SW 1271 (cell line): ENCODE measurements at places on chromosomes 3 and 15.

- DNase-seq, result no peak
Measured at GRCh38 chr15:78162038-78162437, 12.9 kb downstream of the IDH3A start.

GRCh38 chr3:30408105-30408557, 198.3 kb upstream of the TGFBR2 start:
- no peak for DNase-seq

GRCh38 chr15:37094333-37094914, 5.9 kb downstream of the MEIS2 start:
- no peak for DNase-seq

- DNase-seq, result no peak
Measured at GRCh38 chr3:161104561-161105551, at the start of gene B3GALNT1. Gene B3GALNT1 (minus strand): TSS chr3:161105349. CDS start chr3:161086754, 18,595 bp downstream.

GRCh38 chr3:20028905-20029331, 11.3 kb upstream of the KAT2B start:
- no peak for DNase-seq

GRCh38 chr3:167110901-167111300, 269.2 kb downstream of the ZBBX start:
- DNase-seq, result no peak

GRCh38 chr3:165256554-165257065, 60.4 kb upstream of the SLITRK3 start:
- no peak for DNase-seq

DNA sequence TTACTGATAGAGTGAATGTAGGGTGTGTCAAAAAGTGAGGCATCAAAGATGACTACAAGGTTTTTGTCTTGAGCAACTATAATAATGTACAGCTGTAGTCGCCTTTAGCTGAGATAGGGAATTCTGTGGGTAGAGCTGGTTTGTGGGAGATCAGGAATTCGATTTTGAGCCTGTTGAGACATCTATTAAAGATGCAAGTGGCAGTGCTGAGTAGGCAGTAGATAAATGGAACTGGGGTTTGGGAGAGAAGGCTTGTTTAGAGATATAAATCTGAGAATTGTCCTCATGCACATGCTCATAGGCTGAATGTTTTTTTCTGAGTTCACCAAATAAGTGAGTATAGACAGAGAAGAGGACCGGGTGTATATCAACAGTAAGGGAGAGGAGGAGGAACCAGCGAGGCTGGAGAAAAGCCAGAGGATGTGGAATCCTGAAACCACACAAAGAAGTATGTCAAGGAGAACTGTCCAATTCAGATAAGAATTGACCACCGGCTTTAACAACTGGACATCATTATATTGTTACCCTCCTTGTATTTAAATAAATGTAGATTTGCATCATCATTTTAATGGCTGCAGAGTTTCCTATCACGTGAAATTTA, 146.0 kb upstream of the TNIK start:
- DNase-seq, result no peak

DNA sequence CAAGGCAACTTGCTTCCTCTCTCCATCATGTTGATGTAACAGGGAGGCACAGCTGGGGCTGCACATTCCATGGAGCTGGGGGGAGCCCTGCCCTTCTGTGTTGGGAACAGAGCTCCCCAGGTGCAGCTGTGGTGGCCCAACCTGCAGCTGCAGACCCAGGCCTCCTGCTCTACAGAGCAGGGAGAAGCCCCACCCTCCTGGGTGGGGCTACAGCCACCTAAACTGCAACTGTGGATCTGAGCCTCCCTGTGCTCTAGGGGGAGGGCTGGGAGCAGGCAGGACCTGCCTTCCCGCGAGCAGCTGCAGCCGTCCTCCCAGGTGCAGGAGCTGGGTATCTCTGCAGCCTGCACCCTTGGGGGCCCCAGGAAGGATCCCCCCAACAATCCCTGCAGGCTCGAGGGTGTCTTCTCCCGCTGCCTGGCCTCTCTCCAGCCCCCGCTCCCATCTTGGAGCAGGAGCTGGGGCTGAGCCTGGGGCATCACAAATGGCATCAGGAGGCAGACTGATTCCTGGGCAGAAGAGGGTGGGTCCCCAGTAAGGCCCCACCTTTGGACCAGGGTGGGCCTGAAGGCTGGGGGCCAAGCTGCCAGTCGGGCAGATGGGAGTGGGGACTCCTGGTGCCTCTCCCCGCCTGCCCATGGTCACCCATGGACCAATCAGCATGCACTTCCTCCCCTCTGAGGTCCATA, 7.4 kb downstream of the LRRC58 start:
- no peak for DNase-seq

DNA sequence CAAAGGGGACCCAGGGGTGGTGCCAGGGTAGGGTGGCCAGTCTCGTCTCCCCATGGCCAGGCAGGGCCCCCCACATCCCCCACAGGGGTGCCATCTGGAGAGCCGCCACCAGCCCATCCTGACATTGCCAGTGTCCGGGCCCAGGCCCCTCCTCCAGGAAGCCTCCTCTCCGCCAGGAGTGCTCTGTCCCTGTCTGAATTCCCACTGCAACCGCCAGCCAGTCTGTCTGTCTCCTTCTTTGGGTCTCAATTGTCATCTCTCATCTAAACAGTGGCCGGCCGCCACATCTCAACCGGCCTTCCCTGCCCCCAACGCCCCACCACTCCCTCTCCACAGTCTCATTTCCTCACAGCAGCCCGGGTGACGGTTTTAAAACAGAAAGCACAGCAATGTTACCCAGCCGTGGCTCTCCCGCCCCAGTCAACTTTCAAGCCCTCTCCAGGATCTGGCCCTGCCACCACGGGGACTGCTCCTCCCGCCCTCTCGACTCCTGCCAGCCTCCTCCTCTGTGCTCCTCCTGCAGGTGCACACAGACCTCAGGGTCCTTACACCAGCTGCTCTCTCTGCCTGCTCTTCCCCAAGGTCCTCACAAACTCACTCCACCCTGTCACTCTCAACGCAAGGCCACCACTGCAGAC, 57.0 kb downstream of the IQSEC1 start:
- DNase-seq, result no peak

- DNase-seq, result no peak
Measured at GRCh38 chr3:31576521-31576920, 43.8 kb downstream of the STT3B start.

DNA sequence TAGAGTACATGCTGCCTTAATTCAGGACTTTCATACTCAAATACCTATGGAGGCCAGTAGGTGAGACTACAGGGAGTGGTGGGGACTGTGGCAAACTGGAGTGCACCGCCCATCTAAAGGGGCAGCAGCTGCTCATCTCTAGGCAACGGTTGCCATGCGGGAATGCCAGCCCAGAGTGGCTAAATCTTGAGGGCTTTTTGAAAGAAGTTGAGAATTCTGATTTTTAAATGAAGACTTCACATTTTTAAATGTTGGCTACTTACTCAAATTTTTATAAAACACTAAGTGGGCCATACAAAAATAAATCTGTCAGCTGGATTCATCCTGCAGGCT, 90.8 kb upstream of the PRR23E start:
- no peak for DNase-seq

- DNase-seq, result no peak
Measured at GRCh38 chr3:9397906-9398699, 688 bp downstream of the SETD5 start.

DNA sequence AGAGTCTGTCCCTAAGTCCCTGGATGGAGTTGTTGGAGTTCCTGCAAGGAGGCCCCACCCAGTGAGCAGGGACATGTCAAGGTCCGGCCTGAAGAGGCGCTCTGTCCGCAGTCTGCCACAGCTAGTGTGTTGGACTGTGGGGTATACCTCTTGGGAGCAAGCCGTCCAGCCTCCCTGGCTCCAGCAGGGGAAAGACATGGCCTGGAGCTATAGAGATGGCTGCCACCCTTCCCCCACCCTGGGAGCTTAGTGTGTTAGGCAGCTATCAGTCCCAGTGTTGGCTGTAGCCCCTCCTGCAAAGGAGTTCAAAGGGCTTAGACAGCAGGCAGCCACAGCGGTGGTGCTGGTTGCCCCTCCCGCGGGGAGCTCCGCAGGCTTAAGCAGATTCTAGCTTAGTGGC, 20.3 kb downstream of the IMPG2 start:
- DNase-seq, result no peak

DNA sequence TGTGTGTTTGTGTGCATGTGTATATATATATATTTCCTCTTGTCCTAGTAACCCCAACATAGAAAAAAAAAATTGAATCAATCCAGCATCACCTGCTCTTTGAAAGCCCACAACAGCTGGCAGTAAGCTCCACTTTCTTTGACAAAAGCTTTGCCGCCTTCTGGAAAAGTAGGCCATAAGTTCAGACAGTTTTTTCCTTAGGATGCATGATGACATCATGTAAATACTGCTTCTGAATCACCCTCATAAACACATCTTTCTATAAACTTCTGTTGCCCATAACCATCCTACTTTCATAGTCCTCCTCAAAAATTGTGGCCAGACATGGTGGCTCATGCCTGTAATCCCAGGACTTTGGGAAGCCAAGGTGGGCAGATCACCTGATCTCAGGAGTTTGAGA, 67.4 kb downstream of the CSNK1G1 start:
- no peak for DNase-seq

- no peak for DNase-seq
Measured at GRCh38 chr3:31358473-31359070, 174.2 kb upstream of the STT3B start.

DNA sequence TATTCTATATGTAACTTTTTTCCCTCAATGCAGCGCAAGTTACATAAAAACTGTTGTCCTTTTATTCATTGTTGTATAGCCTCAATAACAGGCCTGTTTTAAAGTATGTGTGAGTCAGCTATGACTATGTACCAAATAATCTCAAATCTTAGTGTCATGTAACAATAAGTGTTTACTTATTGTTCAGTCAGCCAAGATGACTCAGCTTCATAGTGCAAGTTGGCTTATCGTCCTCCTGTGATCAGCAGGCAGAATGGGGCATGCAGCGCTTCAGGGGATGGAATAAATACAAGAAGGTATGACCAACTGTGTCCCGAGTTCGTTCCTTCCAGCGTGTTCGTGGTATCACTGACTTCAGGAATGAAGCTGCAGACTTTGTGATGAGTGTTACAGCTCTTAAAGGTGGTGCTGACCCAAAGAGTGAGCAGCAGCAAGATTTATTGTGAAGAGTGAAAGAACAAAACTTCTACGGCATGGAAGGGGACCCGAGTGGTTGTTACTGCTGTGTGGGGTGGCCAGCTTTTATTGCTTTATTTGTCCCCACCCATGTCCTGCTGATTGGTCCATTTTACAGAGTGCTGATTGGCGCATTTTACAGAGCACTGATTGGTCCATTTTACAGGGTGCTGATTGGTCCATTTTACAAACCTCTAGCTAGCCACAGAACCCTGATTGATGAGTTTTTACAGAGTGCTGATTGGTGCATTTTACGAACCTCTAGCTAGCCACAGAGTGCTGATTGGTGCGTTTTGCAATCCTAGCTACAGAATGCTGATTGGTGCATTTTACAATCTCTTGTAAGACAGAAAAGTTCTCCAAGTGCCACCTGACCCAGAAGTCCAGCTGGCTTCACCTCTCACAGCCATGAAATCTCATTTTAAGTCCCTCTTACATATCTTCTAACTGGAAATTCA, 1016.0 kb downstream of the MCTP2 start:
- DNase-seq, result peak; percentile 97

- DNase-seq, result no peak
Measured at GRCh38 chr3:32392536-32393302, 1.1 kb downstream of the CMTM7 start.

DNA sequence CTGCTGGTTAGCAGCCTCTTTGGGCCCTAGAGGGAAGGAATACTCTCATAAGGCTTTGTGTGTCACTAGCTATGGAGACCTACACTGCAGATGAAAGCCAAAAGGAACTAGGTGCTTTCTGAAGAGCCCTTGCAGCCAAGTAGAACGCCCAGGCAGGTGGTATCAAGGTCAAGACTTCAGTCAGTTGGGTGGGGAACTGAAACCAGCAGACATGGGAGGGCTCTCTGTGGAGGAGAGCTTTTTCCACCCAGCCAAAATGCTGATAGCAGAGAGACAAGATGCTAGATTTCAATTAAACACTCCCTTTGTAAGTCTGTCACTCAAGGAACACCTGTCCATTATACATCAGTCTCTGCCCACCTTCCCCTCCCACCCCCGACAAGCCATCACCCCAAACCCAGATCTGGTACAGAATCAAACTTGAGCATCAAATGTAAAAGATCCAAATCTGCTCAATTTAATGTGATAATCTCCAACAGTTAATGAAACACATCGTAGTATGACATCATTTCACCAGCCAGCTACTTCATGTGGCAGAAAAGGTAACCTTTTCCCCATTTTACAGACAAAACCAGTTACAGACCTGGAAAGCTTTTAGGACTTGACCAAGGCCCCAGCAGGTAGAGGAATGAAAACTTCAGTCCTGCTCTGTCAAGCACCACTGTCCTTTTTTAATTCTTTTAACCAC, 14.6 kb downstream of the MRPS25 start:
- no peak for DNase-seq

DNA sequence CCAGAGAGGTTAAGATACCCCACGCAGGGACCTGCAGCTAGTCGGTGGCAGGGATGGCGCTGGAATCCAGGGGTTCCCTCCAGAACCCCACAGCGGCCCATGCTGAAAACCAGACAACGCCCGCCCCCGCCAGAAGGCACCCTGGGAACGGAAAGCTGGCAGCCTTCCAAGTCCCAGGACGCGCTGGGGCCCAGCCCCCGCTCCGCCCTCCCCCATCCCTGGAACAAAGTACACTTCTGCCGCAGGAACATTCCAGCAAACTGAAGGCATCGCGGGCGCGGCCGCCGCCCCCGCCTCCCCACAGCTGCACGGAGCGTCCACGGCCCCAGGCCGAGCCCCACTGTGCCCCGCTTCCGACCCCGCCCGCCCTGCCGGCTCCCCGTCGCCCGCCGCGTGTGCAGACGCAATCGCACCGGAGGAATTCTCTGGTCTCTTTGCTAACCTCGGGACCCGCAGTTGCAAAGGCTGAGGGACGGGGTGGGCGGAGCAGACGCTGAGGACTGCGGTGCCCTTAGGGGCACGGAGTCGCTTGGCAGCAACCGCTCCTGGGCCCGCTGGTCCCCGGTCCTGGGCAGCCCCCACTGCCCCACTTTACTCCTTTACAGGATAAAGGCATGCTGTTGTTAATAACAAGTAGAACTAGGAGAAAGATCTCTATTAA, 44.8 kb upstream of the RNU6-1 start:
- no peak for DNase-seq

DNA sequence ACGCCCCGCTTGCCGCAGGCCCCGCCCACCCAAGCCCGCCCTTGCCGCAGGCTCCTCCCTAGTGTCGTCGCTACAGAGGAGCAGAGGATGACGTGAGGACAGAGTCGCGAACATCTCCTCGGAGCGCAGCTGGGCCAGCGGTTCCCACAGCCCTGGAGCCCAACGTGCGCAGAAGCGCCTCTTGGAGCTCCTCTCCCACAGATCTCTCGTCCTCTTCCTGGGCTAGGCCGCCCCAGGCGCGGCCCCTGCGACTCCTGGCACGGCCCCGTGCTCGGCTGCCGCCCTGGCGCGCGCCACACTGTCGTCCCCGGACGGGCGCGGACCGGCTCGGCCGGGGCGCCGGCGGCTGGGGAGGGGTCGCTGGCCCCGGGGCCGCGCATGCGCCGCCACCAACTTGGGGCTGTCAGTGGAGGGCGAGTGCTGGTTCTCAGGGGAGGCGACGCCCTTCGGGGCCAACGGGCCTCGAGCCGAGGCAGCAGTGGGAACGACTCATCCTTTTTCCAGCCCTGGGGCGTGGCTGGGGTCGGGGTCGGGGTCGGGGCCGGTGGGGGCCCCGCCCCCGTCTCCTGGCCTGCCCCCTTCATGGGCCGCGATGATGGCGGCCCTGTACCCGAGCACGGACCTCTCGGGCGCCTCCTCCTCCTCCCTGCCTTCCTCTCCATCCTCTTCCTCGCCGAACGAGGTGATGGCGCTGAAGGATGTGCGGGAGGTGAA, at the start of gene TRPC1:
Gene TRPC1 (plus strand): TSS at position 67 of the 714 bp plus-strand sequence. CDS start 526 bp downstream, at position 593.
- peak; percentile 82 for DNase-seq

GRCh38 chr15:47961401-47962090, 159.2 kb upstream of the SLC24A5 start:
- DNase-seq, result no peak
